ENCODE measurements at places on chromosomes 2 and 18.

- DNase-seq: no peak
These were observed 992.2 kb upstream of the ACVR2A start for GRCh38 chr2:146852661-146853060.

DNA sequence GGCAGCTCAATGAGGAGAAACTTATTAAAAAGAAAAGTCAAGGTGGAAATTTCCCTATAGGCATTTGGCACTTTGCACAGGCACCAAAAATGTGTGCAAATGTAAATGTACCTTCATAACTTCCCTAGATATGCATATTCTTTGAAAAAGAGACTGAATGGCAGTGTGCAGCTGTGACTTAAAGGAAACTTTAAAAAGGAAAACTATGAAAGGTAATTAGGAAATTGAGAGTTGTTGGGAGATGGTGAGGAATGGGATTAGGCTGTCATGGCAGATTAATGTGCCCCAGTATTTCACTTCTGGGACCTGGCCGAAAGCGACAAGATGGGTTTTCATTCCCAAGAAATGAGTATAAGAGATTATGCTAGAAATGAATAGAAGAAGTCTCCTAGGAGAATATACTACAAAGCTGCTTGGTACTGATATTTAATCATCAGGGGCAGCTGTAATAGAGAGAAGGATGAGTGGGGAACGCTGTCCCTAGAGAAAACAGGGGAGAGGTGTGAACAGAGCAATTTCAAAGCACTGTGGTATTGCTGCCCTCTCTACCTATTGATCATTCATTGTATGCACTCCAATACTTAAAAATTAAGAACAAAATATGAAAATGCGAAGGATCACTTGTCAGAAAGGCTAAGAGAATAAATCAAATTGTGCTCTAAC, 313.1 kb downstream of the AGPS start:
- DNase-seq: no peak

DNA sequence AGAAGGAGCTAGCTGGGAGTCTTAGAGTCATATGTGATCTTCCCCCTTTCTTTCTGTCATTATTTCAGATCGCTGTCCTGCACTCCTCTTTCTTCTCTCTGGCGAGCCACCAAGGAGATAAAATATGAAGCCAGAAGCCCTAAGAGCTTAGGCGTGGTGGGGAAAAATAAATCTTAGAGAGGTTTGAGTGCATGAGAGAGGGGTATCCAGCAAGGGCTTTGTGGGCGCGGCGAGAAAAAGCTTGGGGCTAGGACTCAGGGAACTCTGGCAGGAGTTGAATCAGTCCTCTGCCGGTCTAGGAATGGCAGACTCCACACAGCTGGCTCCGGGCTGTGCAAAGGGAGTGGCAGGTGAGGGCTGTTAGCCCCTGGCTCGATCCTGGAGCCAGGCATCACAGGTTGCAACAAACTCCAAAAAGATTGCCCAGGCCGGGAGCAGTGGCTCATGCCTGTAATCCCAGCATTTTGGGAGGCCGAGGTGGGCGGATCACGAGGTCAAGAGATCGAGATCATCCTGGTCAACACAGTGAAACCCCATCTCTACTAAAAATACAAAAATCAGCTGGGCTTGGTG, 20.1 kb upstream of the IGFBP5 start:
- DNase-seq: no peak

- DNase-seq: no peak
These were observed 56.2 kb downstream of the POLR1A start for GRCh38 chr2:86049529-86049928.

- DNase-seq: no peak
These were observed 21.1 kb upstream of the NOSTRIN start for GRCh38 chr2:168781191-168781817.

DNA sequence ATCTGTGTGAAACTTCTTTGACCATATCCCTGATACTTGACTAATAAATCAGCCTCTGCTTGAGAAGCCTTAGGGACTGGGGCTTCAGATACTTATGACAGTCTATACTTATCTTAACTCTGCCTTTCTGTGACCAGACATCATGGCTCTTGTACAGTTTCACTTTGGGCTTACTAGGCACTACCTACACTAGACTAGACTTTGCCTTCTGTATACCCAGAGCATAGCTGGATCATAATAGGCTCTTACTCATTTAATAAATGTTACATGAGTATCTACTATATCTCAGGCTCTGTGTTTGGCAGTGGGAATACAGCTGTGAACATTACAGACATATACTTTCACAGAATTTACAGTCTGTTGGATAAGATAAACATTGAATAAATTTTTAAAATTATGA, 9.0 kb downstream of the UGP2 start:
- no peak for DNase-seq

DNA sequence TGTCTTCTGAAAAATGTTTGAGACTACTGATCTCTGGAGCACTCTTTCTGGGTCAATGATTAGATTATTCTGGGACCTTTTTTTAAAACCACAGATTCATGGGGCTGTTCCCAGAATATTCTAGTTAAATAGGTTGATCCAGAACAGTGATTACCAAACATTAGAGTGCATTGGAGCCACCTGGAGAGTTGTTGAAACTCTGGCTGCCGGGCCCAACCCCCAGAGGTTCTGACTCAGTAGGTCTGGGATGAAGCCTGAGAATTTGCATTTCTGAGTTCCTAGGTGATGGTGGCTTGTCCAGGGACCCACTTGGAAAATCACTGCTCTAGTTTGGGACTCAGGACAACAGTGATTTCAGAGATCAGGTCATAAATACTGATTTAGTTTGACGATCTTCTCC, 197.3 kb downstream of the PTPRM start:
- DNase-seq: no peak

- DNase-seq: no peak
These were observed 198.9 kb downstream of the CDCA7 start for GRCh38 chr2:173553593-173553992.

DNA sequence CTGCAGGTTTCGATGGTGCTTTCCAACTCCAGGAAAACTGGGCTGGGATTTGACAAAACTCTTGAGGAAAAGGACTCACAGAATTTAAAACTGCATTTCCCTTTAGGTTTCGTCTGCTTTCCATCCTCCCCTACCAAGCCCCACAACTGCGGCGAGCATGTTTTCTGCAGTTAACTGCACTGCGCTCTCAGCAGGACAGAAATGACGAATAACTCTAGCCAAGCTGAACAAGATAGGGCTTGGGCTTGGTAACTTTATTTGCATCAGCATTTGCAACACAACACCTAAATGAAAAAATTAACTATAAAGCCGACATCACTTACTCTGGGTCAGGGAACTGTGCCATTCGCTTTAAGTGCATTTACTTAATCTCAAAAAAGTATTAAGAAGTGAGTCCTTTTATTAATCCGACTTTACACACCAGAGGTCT, 669 bp upstream of the PIKFYVE start:
- peak; percentile 59 for DNase-seq

- no peak for DNase-seq
These were observed 30.7 kb downstream of the BAZ2B start for GRCh38 chr2:159585622-159586021.

- no peak for DNase-seq
These were observed 4.0 kb downstream of the SLC4A3 start for GRCh38 chr2:219631406-219631891.

DNA sequence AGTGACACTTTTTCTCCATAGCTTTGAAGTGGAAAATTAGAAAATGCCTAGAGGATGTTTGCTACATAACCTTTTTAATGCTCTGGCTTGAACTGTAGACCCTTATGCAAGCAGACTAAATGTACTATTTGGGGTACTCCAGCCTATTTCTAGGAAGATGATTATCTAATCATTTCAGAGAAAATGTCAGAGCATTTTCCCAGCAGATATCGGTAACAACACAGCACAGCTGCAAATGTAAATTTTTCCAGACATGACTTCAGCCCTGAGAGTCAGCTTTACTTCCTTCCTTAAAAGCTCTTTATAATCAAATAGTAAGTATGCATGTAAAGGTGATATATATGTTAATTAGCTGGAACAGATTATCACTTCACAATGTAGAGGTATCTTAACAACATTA, 1647.1 kb downstream of the SUCLG1 start:
- no peak for DNase-seq

DNA sequence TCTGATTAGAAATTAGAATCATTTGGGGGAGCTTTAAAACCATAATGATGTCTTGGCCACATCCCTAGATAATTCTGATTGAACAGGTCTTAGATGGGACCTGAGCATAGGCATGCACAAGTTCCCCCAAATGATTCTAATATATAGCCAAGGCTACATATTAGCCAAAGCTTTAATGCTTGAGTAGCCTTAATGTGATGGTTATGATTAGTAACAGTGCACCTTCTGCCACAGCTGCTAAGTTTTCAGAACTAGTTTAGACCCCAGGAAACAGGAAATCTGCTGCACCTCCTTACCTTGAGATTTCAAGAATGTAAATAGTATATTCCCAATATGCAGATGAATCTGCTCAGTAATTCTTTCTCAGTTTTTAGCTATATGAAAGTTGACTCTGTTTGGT, 119.8 kb downstream of the PTPN4 start:
- no peak for DNase-seq

DNA sequence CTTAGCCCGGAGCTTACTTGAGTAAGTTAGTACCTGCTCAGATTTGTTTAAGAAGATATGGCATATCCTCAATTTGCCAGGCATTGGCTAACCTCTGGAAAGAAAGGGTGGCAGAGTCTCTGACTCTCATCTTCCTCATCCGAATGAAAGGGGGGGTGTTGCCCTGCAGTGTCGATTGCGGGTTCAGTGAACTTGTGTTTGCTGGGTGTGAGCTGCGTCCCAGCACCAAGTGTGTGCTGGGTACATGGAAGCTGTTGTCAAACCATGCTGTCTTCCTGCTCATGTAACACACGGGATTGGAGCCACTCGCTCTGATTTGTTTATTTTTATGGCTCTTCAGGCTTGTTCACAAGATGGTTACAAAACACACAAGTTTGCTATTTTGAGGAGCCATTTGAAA, 171.4 kb upstream of the PXDN start:
- DNase-seq: no peak

DNA sequence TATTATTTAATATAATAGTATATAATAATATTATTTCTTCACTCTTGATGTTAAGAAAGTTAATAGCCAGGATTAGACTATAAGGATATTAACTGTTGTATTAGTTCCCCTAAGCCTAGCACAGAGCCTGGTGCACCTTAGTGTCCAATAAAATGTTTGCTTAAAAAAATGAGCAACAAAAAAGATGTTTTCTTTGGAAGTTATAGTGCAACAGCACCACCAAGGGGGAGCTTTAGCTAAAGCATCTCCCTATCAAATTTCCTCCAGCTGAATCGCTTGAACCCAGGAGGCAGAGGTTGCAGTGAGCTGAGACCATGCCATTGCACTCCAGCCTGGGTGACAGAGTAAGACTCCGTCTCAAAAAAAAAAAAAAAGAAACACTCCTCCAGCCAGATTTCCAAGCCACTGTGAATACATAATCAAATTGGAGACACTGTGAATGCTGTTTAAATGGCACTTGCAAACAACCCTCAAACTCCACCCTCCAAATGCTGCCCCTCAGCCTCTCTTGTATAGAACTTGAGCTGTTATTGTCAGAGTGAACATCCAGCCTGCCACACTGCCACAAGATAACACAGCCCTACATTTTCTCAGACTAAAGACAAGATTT, 221.9 kb downstream of the DYM start:
- no peak for DNase-seq
